ENCODE measurements at places on chromosomes 7 and 10. TPM values are rescaled to one million over a fixed set of nuclear protein-coding genes. Genes with fewer than 3 reads are reported as not detected.

PTN gene
- total RNA-seq: 0.33 TPM

TBXAS1 gene
- 5.0 TPM for total RNA-seq

SLC26A4 gene
- total RNA-seq: 0.11 TPM

IDI2 gene
- not detected for total RNA-seq

MRPS24 gene
- total RNA-seq: 121 TPM

ZNF117 gene
- total RNA-seq: 11.8 TPM

ANKRD30A gene
- total RNA-seq: not detected

JCAD gene
- 43.5 TPM for total RNA-seq

ASB10 gene
- total RNA-seq: not detected

ANKRD16 gene
- total RNA-seq: 5.9 TPM

HMX3 gene
- total RNA-seq: not detected

TMEM225B gene
- total RNA-seq: 5.5 TPM

CFAP70 gene
- total RNA-seq: 0.76 TPM

SYT15 gene
- total RNA-seq: 0.22 TPM

HTRA1 gene
- total RNA-seq: 1.6 TPM

MYL10 gene
- not detected for total RNA-seq

MSMB gene
- total RNA-seq: not detected

HOXA3 gene
- total RNA-seq: 4.7 TPM

ENTPD1 gene
- total RNA-seq: not detected

NCAPG2 gene
- 13.4 TPM for total RNA-seq

AGR2 gene
- total RNA-seq: 870 TPM

ST8SIA6 gene
- total RNA-seq: not detected
